ENCODE measurements at places on chromosomes 7 and 10.
A peak's percentile ranks its signal among the peaks of the same experiment; 100 is the strongest.

DNA sequence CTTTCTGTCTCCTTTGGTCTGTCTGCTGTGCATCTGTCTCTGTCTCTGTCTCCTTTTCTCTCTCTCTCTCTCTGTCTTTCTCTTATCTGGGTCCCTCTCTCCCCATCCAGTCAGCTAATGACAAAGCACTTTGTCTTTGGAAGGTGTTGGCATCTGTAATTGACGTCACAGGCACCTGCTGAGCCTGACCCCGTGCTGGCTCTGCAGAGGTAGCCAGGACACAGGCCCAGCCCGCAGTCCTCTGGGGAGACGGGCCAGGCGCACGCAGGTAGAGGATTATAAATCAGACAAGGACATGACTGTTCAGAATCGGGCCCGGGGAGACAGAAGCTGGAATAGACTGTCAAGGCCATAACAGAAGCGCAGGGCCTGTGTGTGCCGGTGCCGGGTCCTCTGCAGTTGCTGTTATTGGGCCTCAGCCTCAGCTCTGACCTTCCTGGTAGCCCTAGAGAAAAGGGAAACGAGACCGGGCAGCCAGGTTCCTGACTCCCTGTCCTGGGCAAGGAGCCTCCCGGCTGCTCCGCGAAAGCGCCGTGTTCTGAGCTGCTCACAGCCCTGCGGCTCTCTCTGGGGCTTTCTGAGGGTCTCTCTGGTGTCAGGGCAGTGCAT, 10.7 kb upstream of the PSMG3 start:
- DNase-seq: no peak

DNA sequence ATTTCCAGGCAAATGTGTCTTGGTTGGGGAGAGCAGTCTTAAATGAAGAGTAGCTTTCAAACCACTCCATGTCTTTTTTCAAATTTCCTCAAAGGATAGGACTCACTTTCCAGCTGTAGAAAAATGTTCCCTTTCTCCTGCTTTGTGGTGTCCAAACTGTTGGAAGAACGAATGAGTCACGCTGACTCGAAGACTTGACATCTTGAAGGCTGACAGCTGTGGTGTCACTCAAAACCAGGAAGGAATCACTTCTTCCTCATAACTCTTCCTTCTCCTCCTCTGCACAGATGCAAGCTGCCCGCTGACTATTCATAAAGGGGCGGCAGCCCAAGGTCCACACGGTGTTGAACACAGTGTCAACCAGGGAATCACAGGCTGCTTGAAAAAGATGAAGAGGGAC, 19.2 kb downstream of the PLA2G12B start:
- no peak for DNase-seq

GRCh38 chr10:6254201-6254600, 51.5 kb downstream of the PFKFB3 start:
- DNase-seq: no peak

GRCh38 chr7:151320263-151320845, 21.3 kb upstream of the NUB1 start:
- DNase-seq: no peak

GRCh38 chr10:18219146-18219545, 78.9 kb downstream of the CACNB2 start:
- no peak for DNase-seq

GRCh38 chr10:113385021-113385999, 167.5 kb upstream of the HABP2 start:
- peak; percentile 60 for DNase-seq

DNA sequence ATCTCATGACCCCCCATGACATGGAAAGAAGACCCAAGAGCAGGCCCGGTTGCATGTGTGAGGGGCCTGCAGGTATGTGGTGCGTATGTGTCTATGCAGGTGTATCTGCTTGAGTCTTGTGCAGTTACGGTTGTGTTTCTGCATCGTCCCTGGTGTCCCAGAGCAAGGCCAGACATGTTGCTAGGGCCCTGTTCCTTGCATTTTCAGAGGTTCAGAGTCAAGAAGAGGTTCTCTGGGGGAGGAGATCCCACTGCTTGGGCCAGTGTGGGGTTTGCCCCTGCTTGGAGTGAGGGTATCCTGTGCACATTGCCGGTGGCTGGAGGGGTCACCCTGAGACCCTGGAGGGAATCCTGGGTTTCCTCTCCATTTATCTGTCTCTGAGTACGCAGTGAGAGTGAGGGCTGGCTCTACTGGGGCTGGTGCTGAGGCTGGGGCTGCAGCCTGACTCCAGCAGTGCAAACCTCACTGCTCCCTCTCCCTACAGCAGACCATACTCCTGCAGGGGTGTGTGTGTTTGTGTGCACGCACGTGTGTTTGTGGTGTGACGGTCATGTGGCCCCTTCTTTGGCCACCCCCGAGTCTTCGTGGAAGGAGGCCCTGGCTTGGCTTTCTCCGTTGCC, 4.1 kb downstream of the TRIM8 start:
- no peak for DNase-seq

- DNase-seq: no peak
Observed at GRCh38 chr10:59234194-59234593, 57.8 kb downstream of the PHYHIPL start.

- no peak for DNase-seq
Observed at GRCh38 chr10:26790221-26790995, 70.3 kb downstream of the ABI1 start.

GRCh38 chr7:3114917-3115316, 71.2 kb upstream of the CARD11 start:
- DNase-seq: no peak

DNA sequence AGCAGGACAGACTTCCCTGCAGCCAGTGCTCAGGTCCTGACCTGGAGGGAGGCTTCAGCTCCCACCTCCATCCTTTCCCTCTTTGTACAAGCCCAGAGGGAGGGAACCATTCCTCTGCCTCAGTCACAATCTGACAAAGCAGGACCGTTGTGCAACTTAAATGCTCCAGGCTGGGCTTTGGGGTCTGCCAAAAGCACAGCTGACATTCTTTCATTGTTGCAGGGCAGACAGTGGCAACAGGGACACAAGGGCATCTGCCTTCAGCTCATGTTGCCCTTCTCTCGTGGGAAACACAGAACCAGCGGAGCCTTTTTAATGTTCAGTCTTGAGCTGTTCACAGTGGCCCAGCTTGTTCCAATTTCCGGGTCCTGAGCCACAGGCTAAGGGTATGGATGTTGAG, 155.7 kb upstream of the TNS3 start:
- DNase-seq: no peak

DNA sequence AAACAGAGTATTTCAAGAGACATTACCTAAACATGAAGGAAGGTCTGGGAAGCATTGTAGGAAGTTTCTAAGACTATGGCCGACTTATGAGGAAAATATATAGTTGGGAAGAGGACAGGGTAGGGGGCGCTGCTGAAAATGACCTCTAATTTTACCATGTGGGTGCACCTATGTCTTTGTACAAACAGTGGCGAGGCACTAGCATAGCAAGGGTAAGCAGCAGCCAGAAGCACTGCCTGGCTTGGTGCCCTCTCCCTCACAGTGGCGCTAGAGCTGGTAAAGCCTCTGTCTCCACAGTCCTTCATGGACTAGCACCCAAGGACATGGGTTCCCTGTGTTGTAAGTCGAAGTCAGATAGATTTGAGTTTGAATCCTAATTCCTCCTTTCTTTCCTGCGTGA, 461.2 kb downstream of the INHBA start:
- no peak for DNase-seq

- no peak for DNase-seq
Observed at GRCh38 chr10:97406064-97406463, 4.9 kb upstream of the RRP12 start.

GRCh38 chr10:34222359-34222758, 592.7 kb downstream of the PARD3 start:
- DNase-seq: no peak

DNA sequence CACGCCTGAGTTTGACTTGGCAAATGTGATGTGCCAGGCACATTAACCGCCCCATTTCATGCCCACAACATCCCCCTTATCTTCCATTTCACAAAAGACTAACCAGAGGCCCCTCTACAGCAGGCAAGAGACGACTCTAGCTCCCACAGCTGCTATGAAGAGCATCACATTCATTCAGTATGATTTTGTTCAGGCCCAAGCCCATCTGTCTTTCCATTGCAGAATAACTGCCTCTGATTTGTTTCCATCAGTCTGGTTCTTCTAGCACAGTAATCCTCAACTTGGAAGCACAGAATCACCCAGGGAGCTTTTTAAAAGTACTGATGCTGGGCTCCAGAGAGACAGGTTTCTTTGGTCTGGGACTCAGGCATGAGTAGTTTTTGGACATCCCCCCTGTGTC, 169.7 kb downstream of the NEURL1 start:
- DNase-seq: no peak

DNA sequence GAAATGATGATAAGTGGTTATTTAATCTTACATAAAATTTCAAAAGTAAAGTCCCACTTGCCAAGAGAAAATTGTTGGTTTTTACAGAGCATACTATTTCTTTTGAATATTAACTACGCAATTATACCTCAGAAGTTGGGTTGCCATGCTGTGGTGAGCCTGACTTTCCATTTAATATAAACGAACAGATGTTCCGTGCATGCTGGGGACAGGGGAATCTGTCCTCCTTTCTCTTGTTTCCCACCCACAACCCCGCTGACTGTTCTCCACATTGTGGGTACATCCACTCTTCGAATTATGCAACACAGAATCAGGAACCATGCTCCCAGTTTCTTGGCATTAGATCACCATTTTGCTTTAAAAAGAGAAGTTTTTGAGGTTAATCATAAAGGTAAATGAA, 29.2 kb upstream of the RTKN2 start:
- no peak for DNase-seq

DNA sequence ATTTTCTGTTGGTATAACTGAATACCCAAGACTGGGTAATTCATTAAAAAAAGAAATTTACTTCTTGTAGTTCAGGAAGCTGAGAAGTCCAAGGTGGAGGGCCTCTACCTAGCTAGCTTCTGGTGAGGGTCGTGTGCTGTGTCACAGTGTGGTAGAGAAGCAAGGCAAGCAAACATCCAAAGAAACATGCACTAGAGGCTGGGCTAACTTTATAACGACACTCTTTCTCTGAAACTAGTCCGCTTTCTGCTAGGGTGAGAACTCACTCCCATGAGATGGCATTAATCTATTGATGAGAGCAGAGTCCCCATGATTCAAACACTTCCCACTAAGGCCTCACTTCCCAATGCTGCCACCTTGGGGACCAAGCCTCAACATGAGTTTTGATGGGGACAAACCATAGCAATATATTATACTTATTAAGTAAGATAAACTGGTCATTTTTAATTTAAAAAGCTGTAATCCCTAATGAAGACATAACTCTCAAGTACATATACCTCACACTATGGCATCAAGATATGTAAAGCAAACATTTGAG, 50.8 kb downstream of the PHYHIPL start:
- no peak for DNase-seq

DNA sequence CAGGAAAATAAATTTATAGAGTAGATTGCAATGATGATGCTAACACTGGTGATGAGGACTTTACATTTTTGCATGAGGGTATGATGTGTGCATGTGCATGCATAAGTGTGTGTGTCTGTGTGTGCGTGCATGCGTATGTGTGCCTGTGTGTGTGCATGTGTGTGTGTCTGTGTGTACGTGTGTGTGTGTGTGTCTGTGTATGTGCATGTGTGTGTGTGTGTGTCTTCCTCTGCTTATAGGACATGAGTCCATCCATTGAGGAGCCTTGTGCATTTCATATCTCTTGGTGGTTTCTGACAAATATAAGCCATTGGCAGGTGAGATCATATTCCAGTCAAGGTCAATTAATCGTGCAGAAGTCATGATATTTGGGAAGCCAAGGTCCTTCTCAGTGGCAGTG, 277.8 kb downstream of the LRMDA start:
- DNase-seq: no peak

DNA sequence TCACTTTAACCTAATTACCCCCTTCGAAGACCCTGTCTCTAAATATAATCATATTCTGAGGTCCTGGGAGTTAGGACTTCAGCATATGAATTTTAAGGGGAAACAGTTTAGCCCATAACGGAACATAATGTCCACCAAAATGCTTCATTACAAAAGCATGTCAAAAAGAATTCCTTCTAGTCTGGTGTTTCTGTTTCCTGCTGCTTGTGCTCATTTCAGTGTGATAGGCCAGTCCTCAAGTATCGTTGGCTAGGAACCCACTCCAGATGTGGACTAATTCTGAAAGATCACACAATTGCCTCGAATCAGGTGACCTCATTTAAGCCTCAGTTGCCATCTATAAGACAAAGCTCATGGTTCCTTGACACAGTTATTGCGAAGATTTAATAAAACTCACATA, 29.6 kb downstream of the INPP5F start:
- DNase-seq: no peak

DNA sequence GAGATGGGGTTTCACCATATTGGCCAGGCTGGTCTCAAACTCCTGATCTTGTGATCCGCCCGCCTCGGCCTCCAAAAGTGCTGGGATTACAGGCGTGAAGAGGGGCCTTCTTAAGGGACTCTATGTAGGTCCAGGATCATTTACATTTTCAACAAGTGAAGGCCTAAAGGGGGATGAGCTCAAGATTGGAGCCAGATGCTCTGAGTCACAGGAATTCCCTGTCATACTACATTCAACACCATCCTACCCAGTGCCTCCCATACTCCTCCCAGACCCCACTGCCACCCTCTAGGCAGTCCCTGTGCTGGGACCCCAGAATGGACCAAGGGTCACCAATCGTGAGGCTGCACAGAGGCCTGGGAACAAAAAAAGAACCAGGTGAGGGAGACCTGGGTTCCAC, 29.9 kb downstream of the CYTH3 start:
- no peak for DNase-seq

- DNase-seq: no peak
Observed at GRCh38 chr10:84076540-84077195, 62.6 kb upstream of the GHITM start.

DNA sequence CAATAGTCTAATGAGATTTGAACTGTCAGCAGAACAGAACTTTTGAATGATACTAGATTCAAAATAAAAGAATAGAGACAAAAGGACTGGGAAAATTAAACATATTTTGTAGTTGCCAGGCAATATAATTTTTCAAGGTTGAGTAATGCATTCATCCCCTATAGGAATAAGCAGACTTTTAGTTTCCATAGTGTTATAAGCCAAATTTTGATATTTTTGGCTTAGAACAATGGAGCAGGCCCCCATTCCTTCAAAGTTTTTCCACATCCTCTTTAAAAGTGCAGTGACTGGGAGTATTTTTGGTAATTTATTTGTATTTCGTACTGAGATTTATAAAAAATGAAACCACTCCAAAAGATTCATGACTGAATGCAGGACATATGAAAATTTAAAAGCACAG, 24.0 kb downstream of the MEOX2 start:
- no peak for DNase-seq

GRCh38 chr10:126108693-126109092, 212.3 kb downstream of the FANK1 start:
- DNase-seq: no peak

GRCh38 chr10:14369906-14370305, 39.2 kb upstream of the FRMD4A start:
- no peak for DNase-seq

- no peak for DNase-seq
Observed at GRCh38 chr10:72175149-72175548, 40.7 kb upstream of the ANAPC16 start.

Data from activated T-cell treated with anti-CD3 and anti-CD28 coated beads, Interleukin-2, amount 50 U/mL, for 48 hours (primary cell).